ENCODE measurements at places on chromosomes 11 and 22. TPM values are rescaled to one million over a fixed set of nuclear protein-coding genes. Genes with fewer than 3 reads are reported as not detected.

GRCh38 chr11:56910785-56911184 is 77.9 kb upstream of the OR5AK2 start:
- no peaks in the 10 kb centered on the region for H3K36me3 ChIP-seq
- H3K4me3 ChIP-seq = no peak overlapping the region
- H3K27me3 ChIP-seq = no peaks in the 10 kb centered on the region
- DNase-seq = no peak
- H3K4me1 ChIP-seq = peaks cover 1% of the 10 kb centered on the region

The TRPC6 gene
- total RNA-seq = 66.5 TPM

GRCh38 chr11:122177238-122177637 is 61.2 kb upstream of the BLID start:
- DNase-seq = no peak
- no peak overlapping the region for H3K4me3 ChIP-seq
- no peaks in the 10 kb centered on the region for H3K36me3 ChIP-seq

The ARCN1 gene
- total RNA-seq = 114 TPM

The XKR3 gene
- total RNA-seq = not detected

GRCh38 chr22:17159504-17159951 is 451 bp upstream of the HDHD5 start:
- peaks cover 13% of the 10 kb centered on the region for H3K4me1 ChIP-seq
- no peaks in the 10 kb centered on the region for H3K36me3 ChIP-seq
- no peak for DNase-seq

- no peaks in the 10 kb centered on the region for H3K36me3 ChIP-seq
- H3K4me1 ChIP-seq = no peaks in the 10 kb centered on the region
- DNase-seq = no peak
- no peak overlapping the region for H3K4me3 ChIP-seq
Observed at GRCh38 chr22:37681001-37681424, 5.1 kb upstream of the NOL12 start.

The RBMXL2 gene
- total RNA-seq = 0.09 TPM

- no peak overlapping the region for H3K4me3 ChIP-seq
- H3K4me1 ChIP-seq = no peaks in the 10 kb centered on the region
- no peak for DNase-seq
- H3K27me3 ChIP-seq = no peaks in the 10 kb centered on the region
Observed at GRCh38 chr11:3223932-3224381, 5.3 kb upstream of the MRGPRG start.

DNA sequence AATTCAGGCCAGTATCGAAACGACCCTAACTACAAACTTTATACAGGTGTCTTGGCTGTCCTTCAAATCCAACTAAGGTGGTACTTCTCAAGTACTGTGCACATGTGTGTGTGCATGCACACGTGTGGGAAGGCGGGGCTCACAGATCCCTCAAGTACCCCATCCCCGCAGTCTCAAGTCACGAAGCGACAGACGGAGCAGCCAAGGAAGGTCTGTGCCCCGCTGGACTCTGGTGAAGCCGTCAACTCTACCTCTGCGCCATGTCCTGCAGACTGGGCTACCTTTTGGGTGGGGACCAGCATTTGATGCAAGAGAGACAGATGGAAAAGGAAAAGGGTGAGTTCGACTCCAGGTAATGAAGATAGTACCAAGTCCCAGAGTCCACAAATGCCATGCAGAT is 169.0 kb downstream of the CRYBB2 start:
- peaks cover 13% of the 10 kb centered on the region for H3K4me1 ChIP-seq
- no peak for DNase-seq
- no peak overlapping the region for H3K27ac ChIP-seq
- H3K27me3 ChIP-seq = no peaks in the 10 kb centered on the region
- no peaks in the 10 kb centered on the region for H3K36me3 ChIP-seq

DNA sequence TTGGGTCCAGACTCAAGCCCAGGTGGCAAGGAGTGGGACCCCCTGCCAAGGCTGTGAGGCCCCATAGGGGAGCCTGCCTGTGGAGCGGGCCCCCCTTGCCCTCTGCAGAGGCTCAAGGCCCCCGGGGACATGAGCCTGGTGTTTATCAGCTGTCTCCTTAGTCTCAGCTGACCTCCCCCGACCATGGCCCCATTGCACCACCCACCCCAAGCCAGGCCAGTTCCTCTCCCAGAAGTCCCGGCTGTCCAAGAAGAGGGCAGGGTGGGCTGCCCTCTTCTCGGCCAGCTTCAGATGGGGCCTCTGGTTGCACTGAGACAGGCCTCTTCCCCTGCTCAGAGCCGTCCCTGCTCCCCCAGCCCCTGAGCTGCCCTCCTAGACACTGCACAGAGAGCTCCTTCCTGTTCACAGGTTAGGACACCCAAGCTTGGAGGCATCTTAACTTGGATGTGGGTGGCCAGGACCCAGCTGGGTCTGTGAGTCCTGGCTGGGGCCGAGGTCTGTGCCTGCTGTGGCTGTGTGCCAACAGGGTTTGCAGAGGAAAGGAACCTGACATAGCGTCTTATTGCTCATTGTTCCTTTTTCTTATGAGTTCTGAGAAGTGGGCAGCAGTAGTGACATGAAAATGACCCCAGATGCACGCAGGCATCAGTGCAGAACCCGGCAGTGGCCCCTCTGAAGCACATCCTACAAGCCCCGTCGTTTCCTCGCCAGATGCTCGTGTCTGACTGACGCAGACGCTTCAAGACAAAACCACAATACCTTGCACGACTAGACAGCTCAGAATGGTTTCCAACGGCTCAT is 5.4 kb downstream of the TRABD start:
- no peaks in the 10 kb centered on the region for H3K27me3 ChIP-seq
- H3K36me3 ChIP-seq = peaks cover 25% of the 10 kb centered on the region
- DNase-seq = no peak
- H3K27ac ChIP-seq = peak overlapping the region; percentile 95

The INPP5J gene
- total RNA-seq = 1.3 TPM

The FOLR3 gene
- total RNA-seq = 6.5 TPM

- no peak overlapping the region for H3K4me3 ChIP-seq
- no peak overlapping the region for H3K27ac ChIP-seq
- no peaks in the 10 kb centered on the region for H3K27me3 ChIP-seq
- no peak for DNase-seq
- H3K36me3 ChIP-seq = no peaks in the 10 kb centered on the region
Observed at GRCh38 chr22:31635638-31636306, 26.2 kb downstream of the PISD start.

The OR51B5 gene
- 4.2 TPM for total RNA-seq

The APOA5 gene
- not detected for total RNA-seq

GRCh38 chr11:56214537-56214936 is 19.5 kb downstream of the OR5T2 start:
- no peak overlapping the region for H3K4me3 ChIP-seq
- H3K36me3 ChIP-seq = no peaks in the 10 kb centered on the region
- H3K27ac ChIP-seq = no peak overlapping the region

GRCh38 chr11:32821517-32821916 is 8.2 kb upstream of the PRRG4 start:
- H3K4me1 ChIP-seq = no peaks in the 10 kb centered on the region
- no peak overlapping the region for H3K27ac ChIP-seq
- H3K36me3 ChIP-seq = no peaks in the 10 kb centered on the region
- H3K27me3 ChIP-seq = no peaks in the 10 kb centered on the region
- no peak overlapping the region for H3K4me3 ChIP-seq

GRCh38 chr11:8584082-8584481 is 9.9 kb downstream of the STK33 start:
- H3K4me1 ChIP-seq = no peaks in the 10 kb centered on the region
- no peak overlapping the region for H3K4me3 ChIP-seq
- no peak overlapping the region for H3K27ac ChIP-seq
- H3K36me3 ChIP-seq = no peaks in the 10 kb centered on the region
- no peaks in the 10 kb centered on the region for H3K27me3 ChIP-seq

GRCh38 chr22:28207281-28208030 is 288.4 kb upstream of the PITPNB start:
- peaks cover 12% of the 10 kb centered on the region for H3K4me1 ChIP-seq
- no peak overlapping the region for H3K4me3 ChIP-seq
- no peaks in the 10 kb centered on the region for H3K36me3 ChIP-seq
- no peak overlapping the region for H3K27ac ChIP-seq
- DNase-seq = no peak

DNA sequence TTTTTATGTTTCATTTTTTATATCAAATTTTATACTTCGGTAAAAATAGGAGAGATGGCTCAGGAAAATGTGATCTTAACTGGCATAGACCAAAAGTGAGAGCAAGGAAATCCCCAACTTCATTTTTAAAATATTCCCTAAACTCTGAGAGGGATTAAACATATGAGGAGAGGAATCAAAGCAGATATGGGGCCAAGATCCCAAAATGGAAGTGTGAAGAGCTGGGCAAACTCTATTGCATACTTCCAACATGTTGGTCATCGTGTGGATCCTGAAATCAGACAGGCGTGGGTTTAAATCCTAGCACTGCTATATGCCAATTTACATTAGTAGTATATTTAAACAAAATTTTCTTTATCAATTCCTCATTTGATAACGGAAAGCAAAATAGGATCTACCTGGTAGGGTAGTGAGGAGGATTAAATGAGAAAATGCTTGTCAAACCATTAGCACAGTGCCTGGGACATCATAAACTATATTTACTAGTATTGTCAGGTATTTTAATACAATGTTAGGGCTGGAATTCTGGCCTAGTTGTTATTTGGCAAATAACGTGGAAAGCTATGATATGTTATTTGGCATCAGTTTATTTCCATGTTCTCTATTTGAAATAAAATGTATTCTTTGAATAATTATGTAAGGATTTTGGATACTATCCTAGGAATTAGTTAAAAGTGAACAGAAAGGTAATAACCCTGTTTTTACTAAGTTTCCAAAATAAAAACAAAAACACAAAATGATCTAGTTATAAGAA is 392.8 kb upstream of the CCDC90B start:
- H3K36me3 ChIP-seq = no peaks in the 10 kb centered on the region
- peaks cover 16% of the 10 kb centered on the region for H3K4me1 ChIP-seq
- no peak overlapping the region for H3K4me3 ChIP-seq
- H3K27me3 ChIP-seq = no peaks in the 10 kb centered on the region
- no peak overlapping the region for H3K27ac ChIP-seq
- DNase-seq = no peak

DNA sequence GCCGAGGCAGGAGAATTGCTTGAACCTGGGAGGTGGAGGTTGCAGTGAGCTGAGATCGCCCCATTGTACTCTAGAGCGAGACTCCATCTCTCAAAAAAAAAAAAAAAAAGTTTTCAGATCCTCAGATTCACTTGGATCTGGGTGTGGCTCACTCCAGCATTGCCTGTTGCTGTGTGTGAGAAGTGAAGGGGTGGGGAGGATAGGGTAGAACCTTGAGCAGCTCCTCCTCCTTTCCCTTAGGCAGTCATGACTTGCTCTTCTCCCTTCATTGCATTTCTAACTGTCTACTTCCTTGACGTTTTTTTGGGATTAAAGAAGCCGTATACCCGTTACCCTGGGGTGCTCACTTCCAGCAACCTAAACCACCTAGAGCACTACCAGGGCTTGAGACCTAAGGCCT is 63.1 kb upstream of the YWHAH start:
- H3K36me3 ChIP-seq = peaks cover 23% of the 10 kb centered on the region
- no peaks in the 10 kb centered on the region for H3K27me3 ChIP-seq
- no peaks in the 10 kb centered on the region for H3K4me1 ChIP-seq
- H3K27ac ChIP-seq = no peak overlapping the region
- no peak for DNase-seq

DNA sequence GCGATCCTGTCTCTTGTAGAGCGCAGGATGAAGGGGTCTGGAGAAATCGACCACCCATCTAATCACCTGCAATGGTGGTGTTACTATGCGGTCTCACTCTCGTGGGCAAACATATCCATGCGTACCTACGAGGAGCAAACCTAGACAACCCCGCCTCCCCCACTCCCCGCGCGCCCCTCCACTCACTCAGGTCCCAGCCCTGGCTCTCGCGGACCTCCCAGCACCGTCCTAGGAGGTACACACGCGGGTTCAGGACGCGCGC is 887 bp downstream of the TRPC6 start:
- H3K4me3 ChIP-seq = peak overlapping the region; percentile 47
- DNase-seq = peak; percentile 63
